ENCODE measurements at places on chromosomes 4 and X.

DNA sequence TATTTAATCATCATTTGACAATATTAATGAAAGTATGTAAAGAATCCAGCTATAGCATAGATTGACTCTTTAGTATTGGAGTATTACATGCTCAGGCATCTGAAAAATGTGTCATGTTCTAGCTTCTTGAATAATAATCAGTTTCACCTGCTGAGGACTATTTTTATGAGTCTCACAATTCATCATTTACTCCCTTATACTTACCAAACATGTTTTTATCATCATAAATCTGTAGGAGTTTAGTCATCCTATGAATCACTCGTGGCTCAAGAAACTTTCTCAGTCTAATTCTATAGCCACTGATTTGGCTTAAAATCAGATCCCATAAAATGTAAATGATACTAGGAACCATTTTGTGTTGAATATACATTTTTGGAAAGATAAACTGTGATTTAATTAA, 1616.1 kb downstream of the C4orf33 start:
- DNase-seq: no peak

DNA sequence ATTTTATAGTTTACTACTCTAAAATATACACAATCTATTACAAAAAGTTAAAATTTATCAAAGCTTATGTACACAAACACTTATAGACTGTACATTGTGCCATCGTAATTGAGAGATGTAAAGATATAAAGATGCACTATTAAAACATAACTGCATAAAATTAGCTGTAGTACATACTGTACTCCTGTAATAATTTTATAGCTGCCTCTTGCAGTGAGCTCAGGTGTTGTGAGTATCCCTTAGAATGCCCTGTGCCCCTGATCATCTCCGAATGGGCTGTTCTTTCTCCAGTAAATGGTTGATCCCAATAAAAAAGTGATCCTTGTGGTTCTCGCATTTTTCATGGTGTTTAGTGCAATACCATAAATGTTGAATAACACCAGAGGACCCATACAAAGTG, 101.2 kb downstream of the TMEM164 start:
- no peak for DNase-seq

- no peak for DNase-seq
Measured at GRCh38 chr4:127486248-127486647, 146.5 kb upstream of the INTU start.

- no peak for DNase-seq
Measured at GRCh38 chr4:185127021-185127925, 15.8 kb upstream of the SLC25A4 start.

- no peak for DNase-seq
Measured at GRCh38 chrX:102833136-102833535, 103.9 kb upstream of the RAB40AL start.
